ENCODE measurements at places on chromosomes 1 and 21. TPM values are rescaled to one million over a fixed set of nuclear protein-coding genes. Genes with fewer than 3 reads are reported as not detected.

The GBP6 gene
- 0.11 TPM for total RNA-seq

The GNAT2 gene
- 0.11 TPM for total RNA-seq

The CORT gene
- total RNA-seq = 0.11 TPM

The PLA2G5 gene
- total RNA-seq = not detected

The CCDC181 gene
- not detected for total RNA-seq

The DLGAP3 gene
- total RNA-seq = under 0.01 TPM

The CYP4B1 gene
- total RNA-seq = 2.5 TPM

The GON4L gene
- 40.4 TPM for total RNA-seq

The SNAP47 gene
- 67.1 TPM for total RNA-seq

Data from placental epithelial cell (primary cell).